Immature natural killer cell (primary cell): ENCODE measurements at places on chromosomes 16 and 17. TPM values are rescaled to one million over a fixed set of nuclear protein-coding genes. Genes with fewer than 3 reads are reported as not detected.

DNA sequence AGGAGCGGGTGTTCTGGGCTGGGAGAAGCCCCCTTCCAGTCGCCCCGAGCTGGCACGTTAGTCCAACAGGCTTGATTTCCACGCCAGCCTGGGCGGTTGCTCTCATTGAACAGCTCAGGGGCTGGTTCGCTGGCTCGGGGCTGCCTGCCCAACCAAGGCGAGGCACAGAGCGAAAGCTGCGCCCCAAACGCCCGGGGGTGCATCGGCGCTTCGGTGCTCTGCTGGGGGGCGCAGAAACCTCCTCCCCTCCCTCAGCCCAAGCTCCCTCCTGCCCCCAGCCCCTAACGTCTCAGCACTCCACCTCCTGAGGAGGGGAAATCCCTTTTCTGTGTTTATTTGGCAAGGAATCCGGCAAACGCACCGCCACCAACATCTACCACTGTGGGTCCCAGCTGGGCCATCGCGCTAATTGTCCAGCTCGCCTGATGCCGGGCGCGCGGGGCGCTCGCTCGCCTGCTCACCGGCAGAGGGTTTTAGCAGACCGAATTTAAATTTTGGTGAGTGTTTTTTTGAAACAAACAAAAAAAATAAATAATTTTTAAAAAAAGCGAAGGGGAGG is 29.5 kb upstream of the RBFOX1 start:
- no peaks in the 10 kb centered on the region for H3K4me1 ChIP-seq
- no peak for DNase-seq
- H3K4me3 ChIP-seq = no peak overlapping the region
- no peak overlapping the region for H3K27ac ChIP-seq

DNA sequence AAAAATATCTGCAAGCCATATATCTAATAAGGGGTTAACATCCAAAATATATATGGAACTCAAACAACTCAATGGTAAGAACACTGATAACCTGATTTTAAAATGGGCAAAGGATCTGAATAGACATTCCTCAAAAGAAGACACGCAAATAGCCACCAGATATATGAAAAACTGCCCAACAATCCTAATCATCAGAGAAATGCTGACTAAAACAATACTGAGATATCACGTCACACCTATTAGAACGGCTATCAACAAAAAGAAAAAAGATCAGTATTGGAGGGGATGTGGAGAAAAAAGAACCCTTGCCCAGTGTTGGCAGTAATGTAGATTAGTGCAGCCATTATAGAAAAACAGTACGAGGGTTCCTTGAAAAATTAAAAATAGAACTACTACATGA is 97.2 kb downstream of the CEP112 start:
- no peak overlapping the region for H3K27ac ChIP-seq
- H3K4me3 ChIP-seq = no peak overlapping the region
- no peak for DNase-seq
- no peaks in the 10 kb centered on the region for H3K36me3 ChIP-seq

DNA sequence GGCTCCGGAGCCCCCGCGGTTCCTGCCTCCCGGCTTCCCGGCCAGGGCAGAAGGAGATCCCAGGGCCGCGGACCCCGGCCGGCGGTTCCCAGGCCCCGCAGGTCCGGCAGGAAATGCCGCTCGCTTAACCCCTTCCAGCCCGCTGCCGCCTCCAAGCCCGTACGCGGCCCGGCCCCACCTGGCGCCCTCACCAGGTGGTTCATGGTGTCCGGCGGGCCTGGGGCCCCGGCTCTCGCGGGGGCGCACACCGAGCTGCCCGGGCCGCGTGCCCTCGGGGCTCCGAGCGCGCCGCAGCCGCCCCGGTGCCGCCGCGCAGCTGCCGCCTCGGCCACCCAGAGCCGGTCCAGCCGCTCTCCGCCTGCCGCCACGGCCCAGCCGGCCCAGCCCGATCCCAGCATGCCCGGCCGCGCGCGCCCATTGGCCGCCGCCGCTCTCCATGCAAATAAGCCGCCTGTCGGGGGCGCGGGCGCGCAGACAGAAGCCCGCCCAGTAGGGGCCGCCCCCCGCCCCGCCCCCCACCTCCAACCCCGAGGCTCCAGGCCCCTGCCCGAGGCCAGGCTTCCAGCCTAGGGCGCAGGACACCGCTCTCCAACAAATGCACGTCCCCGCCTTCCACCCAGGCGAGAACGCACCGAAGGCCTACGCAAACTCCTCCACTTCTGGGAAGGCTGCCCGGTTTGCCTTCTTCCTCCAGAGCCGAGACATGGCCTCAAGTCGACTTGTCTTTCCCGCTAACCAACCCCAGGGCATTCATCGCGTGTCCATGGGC is at the start of gene BCAR1:
TSS of gene BCAR1 (minus strand) at position 345 of the 769 bp plus-strand sequence. CDS start at position 203, 142 bp downstream.
- peaks cover 5% of the 10 kb centered on the region for H3K27me3 ChIP-seq
- no peak within 1 kb of the TSS for H3K27ac ChIP-seq
- DNase-seq = no peak
- H3K4me3 ChIP-seq = peak within 1 kb of the TSS; percentile 55

- peaks cover 11% of the 10 kb centered on the region for H3K36me3 ChIP-seq
- H3K4me1 ChIP-seq = peaks cover 41% of the 10 kb centered on the region
- DNase-seq = no peak
- H3K27me3 ChIP-seq = peaks cover 41% of the 10 kb centered on the region
- H3K4me3 ChIP-seq = no peak overlapping the region
- no peak overlapping the region for H3K27ac ChIP-seq
Measured at GRCh38 chr17:57459286-57459915, 203.1 kb downstream of the MSI2 start.

DNA sequence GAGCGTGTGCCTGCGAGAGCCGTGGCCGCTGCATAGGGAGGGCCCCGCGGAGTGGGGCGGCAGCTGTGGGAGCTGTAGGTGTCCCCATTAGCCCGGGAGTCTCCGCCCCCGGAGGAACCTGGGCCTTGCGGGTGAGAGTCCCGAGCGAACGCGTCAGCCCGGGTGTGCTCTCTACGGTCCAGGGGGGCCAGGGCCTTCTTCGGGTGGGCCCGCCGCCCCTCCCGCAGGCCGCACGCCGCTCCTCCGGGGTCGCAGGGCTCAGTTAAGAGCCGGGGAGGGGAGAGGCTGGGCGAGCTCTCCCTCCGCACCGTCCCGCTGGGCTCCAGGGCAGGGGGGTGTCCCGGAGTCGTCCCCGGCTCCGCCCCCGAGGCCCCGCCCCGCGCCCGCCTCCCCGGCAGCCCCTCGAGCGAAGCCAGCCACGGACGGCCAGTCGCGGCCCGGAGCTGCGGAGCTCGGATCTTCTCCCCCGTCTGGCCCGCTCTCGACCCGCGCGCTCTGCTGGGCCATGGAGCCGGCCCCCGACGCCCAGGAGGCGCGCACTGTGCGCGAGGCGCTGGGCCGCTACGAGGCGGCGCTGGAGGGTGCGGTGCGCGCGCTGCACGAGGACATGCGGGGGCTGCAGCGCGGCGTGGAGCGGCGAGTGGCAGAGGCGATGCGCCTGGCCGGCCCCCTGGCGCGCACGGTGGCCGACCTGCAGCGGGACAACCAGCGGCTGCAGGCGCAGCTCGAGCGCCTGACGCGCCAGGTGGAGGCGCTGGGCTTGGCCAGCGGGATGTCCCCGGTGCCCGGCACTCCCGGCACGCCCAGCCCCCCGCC is at the start of gene SMTNL2:
TSS of gene SMTNL2 (plus strand) at position 429 of the 816 bp plus-strand sequence. CDS start at position 506, 77 bp downstream.
- no peak for DNase-seq
- no peaks in the 10 kb centered on the region for H3K4me1 ChIP-seq
- no peak within 1 kb of the TSS for H3K27ac ChIP-seq
- H3K27me3 ChIP-seq = peaks cover 2% of the 10 kb centered on the region

GRCh38 chr16:81499576-81500380 is 55.2 kb downstream of the CMIP start:
- H3K4me3 ChIP-seq = no peak overlapping the region
- no peaks in the 10 kb centered on the region for H3K36me3 ChIP-seq
- no peaks in the 10 kb centered on the region for H3K27me3 ChIP-seq
- peaks cover 77% of the 10 kb centered on the region for H3K4me1 ChIP-seq

The LMF1 gene
- 15.5 TPM for polyA plus RNA-seq

- no peaks in the 10 kb centered on the region for H3K27me3 ChIP-seq
- H3K36me3 ChIP-seq = peaks cover 36% of the 10 kb centered on the region
- H3K27ac ChIP-seq = no peak overlapping the region
- no peak for DNase-seq
- peaks cover 12% of the 10 kb centered on the region for H3K4me1 ChIP-seq
Measured at GRCh38 chr16:8641671-8642070, 20.2 kb downstream of the METTL22 start.

The MEOX1 gene
- not detected for polyA plus RNA-seq

- no peak overlapping the region for H3K4me3 ChIP-seq
- no peak for DNase-seq
- H3K36me3 ChIP-seq = no peaks in the 10 kb centered on the region
- H3K4me1 ChIP-seq = no peaks in the 10 kb centered on the region
- H3K27me3 ChIP-seq = peaks cover 2% of the 10 kb centered on the region
Measured at GRCh38 chr17:61627125-61627524, 36.1 kb upstream of the NACA2 start.

The KCNJ12 gene
- not detected for polyA plus RNA-seq

DNA sequence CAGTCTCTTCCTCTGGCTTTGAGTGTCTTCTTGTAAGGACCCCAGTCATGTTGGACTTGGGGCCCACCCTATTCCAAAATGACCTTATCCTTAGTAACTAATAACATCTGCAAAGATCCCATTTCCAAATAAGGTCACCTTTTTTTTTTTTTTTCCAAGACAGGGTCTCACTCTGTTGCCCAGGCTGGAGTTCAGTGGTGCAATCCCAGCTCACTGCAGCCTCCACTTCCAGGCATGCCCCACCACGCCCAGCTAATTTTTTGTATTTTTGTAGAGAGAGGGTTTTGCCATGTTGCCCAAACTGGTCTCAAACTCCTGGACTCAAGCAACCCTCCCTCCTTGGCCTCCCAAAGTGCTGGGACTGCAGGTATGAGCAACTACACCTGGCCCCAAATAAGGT is 118.8 kb upstream of the GSE1 start:
- H3K4me3 ChIP-seq = no peak overlapping the region
- peaks cover 6% of the 10 kb centered on the region for H3K27me3 ChIP-seq
- H3K36me3 ChIP-seq = no peaks in the 10 kb centered on the region
- peaks cover 3% of the 10 kb centered on the region for H3K4me1 ChIP-seq
- DNase-seq = no peak

DNA sequence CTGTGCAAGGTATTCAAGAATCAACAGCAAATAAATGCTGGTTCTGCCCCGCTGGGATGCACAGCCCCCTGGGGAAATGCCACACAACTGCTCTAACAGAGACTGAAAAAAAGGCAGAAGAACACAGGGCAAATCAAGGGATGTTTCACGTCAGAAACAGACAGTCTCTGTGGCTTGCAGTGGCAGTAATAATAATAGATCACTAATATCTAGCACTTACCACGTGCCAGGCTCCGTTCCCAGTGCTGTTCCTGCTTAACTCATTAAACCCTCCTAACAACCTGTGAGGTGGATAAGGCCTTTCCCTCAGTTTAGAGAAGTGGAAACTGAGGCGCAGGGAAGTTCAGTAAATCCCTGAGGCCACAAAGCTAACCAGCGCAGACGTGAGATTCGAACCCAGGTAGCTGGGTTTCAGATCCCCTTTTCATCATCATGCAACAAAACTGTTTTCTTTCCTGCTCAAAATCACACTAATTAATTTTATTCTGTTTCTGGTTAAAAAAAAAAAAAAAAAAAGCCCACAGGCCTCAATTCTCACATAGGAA is 36.7 kb downstream of the ARHGAP17 start:
- H3K36me3 ChIP-seq = peaks cover 9% of the 10 kb centered on the region
- no peak overlapping the region for H3K27ac ChIP-seq
- H3K4me1 ChIP-seq = peaks cover 55% of the 10 kb centered on the region
- H3K27me3 ChIP-seq = peaks cover 5% of the 10 kb centered on the region
- no peak overlapping the region for H3K4me3 ChIP-seq

The C16orf96 gene
- polyA plus RNA-seq = not detected

- no peak overlapping the region for H3K4me3 ChIP-seq
- DNase-seq = no peak
- no peaks in the 10 kb centered on the region for H3K36me3 ChIP-seq
- H3K27ac ChIP-seq = no peak overlapping the region
Measured at GRCh38 chr16:17836868-17837602, 366.3 kb upstream of the XYLT1 start.

DNA sequence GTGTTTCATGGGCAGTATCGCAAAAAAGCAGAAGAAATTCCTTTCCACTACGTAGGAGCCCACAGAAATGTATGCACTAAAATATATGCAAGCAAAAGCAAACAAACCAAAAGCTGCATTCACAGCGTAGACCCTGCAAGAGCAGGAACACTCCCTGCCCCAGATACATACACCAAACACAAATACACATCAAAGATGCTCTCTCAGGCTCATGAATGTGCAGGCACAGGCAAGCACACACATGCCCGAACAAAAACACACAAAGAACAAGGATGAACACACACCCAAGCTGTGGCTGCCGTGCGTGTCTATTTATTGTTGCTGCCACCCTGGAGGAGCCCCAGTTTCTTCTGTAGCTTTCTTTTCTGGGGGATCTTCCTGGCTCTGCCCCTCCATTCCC is 1.7 kb downstream of the NUPR1 start:
- H3K36me3 ChIP-seq = peaks cover 7% of the 10 kb centered on the region
- H3K4me3 ChIP-seq = no peak overlapping the region
- no peak overlapping the region for H3K27ac ChIP-seq
- H3K27me3 ChIP-seq = peaks cover 2% of the 10 kb centered on the region
- H3K4me1 ChIP-seq = peaks cover 23% of the 10 kb centered on the region
- DNase-seq = no peak

The CDC42EP4 gene
- 0.41 TPM for polyA plus RNA-seq

DNA sequence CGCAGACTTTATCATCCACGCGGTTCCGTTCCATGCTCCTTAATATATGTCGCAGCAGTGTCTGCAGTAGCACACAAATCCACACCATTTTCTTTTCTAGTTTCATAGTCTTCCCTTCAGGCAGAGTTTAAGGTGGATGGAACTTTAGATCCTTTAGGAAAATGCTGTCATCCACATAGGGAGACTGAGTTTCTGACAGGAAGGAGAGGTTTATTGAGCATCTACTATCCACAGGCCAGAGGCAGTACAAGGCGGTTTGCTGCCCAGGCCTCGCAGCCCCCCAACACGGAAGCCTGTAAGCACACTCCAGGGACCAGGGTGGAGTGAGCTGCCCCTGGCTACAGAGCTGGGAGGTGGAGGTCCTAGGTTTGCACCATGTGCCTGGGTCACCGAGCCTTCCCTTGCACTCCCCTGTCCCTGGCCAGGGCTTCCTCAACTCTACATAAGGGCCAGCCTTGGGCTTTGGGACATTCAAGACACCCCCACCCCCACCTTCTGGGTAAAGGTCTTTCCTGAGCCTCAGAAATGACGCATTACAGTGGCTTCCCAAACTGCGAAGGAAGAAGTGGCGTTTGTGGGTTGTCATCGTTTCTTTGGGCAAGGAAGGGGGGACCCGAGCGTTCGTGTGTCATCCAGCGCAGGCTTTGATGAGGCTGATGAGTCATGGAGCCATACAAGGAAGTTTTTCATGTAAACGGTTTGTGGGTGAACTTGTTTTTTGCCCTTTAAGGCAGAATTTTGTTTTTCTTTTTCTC is 146.5 kb upstream of the PLCG2 start:
- H3K4me3 ChIP-seq = peak overlapping the region; percentile 60
- peaks cover 6% of the 10 kb centered on the region for H3K27me3 ChIP-seq
- H3K27ac ChIP-seq = peak overlapping the region; percentile 85
- peak; percentile 80 for DNase-seq

The SEPHS2 gene
- polyA plus RNA-seq = 92.2 TPM

GRCh38 chr16:85288341-85288868 is 176.1 kb upstream of the CIBAR2 start:
- H3K4me1 ChIP-seq = peaks cover 5% of the 10 kb centered on the region
- H3K27ac ChIP-seq = no peak overlapping the region
- no peak for DNase-seq

- DNase-seq = no peak
- peaks cover 3% of the 10 kb centered on the region for H3K27me3 ChIP-seq
- no peak overlapping the region for H3K4me3 ChIP-seq
- H3K36me3 ChIP-seq = no peaks in the 10 kb centered on the region
Measured at GRCh38 chr17:64411999-64412771, 21.5 kb upstream of the PECAM1 start.

GRCh38 chr17:38926293-38927070 is 1.1 kb downstream of the LASP1NB start:
- peaks cover 4% of the 10 kb centered on the region for H3K27me3 ChIP-seq
- peaks cover 4% of the 10 kb centered on the region for H3K36me3 ChIP-seq
- H3K4me1 ChIP-seq = peaks cover 32% of the 10 kb centered on the region
- DNase-seq = no peak
- H3K4me3 ChIP-seq = no peak overlapping the region
